ENCODE measurements at places on chromosomes 7 and 10.

- no peak for DNase-seq
These were observed 7.7 kb downstream of the DPCD start for GRCh38 chr10:101595591-101596433.

- no peak for DNase-seq
These were observed 36.4 kb downstream of the CNPY1 start for GRCh38 chr7:155509725-155510551.

DNA sequence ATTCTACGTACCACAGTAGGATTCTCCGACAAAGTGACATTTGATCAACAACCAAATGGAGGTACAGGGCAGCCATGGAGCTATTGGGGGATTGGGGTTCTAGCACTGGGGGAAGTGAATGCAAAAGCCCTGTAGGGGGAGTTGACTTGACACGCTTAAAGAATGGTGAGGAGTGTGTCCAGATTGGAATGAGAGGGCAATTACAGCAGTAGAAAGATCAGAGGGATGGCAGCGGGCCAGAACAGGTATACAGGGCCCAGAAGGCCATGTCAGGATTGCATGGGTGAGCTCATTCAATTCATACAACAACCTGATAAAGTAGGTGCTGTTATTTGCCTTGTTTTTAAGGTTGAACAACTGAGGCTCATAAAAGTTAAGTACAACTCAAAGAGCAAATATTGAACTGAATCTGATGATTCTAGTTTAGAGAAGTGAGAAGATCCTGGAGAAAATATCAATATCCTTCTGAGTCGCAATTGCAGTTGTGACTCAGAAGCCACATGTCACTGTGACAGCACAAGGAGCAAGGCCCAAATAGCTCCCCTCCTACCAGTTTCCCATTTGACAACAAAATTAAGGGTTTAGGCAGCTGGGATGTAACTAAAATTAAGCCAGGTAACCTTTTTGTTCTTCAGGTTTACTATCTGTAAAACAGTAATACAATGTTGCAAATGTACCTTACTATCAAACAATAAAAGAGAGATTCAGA lies 28.0 kb upstream of the CTTNBP2 start:
- no peak for DNase-seq

DNA sequence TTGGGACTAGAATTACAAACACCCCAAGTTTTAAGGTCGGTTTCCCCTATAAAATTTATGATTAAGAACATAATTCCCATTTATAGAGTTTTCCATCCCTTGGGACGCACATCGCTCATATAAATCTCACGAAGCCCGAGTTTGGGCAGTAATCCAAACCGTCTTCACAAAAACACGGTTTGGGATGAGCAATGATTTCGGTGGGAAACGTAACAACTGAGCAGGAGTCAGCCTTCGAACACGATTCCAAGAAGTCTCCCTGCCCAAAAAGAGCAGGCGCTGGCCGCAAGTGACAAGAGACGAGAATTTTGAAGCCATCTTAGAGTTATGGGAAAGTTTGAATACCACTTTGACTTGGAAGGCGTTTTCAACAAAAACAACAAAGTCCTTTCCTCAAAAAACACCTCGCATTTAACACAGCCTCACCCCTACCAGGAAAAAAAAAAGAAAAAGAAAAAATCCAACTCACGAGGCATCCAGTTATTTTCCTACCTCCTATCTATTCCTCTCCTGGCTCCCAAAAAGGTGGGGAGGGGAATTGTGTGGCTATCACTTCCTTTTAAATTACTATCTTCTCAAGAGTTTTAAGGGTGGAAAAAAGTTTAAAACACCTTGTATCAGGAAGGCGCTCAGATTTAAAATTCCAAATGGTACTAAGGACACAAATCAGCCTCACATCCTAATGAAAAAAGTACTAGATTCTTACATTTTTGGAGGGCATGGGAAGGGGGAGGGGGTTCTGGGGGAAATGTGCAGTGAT lies 1.6 kb downstream of the SEPHS1 start:
- DNase-seq = no peak

DNA sequence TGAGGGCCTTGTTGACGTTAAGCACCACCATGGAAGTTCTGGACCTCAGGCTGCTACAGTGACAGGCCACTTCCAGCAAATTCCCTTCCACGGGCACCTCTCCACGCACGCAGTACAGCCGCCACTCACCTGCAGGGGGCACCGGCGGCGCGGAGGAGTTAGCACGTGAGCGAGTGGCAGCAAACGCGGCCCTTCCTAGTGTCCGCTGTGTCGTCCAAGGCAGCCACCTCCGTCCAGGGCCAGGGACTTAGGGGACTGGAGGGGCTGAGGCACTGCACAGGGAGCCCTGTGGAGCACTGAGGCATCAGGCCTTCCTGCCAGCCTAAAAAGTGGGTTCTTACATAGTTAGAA lies 164.4 kb downstream of the SVIL start:
- DNase-seq = no peak

GRCh38 chr10:132464256-132465192 lies 67.5 kb downstream of the PWWP2B start:
- no peak for DNase-seq

- DNase-seq = no peak
These were observed 30.9 kb downstream of the MRPS33 start for GRCh38 chr7:140983802-140984201.

DNA sequence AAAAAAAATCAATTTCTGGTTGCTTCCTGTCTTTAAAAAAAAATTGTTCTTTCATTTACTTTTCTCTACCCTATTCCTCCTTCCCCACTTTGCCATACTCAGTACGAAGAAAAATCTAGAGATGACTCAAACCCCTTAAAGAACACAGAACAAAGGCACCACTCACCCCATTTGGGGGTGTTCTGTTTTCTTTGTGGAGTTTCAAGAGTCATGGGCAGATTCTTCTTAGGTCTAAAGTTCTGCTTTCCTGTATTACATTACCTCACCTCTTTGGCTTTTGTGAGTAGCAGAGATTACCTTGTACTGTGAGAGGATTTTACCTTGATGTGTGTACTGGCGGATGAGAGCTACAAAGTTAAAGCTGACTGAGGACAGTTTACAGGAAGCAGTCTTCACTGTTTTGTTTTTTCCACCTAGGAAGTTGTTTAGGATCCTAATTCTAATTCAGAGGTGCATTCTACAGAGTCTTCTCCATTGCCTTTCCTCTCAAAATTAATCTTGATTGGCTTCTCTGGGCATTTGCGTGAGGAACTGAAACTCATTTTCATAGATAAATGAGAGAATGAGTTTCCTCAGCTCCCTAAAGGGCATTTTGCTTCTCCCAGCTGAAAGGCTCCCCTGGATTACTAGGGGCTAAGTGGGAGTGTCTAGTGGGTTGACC lies 20.7 kb downstream of the AVL9 start:
- no peak for DNase-seq

DNA sequence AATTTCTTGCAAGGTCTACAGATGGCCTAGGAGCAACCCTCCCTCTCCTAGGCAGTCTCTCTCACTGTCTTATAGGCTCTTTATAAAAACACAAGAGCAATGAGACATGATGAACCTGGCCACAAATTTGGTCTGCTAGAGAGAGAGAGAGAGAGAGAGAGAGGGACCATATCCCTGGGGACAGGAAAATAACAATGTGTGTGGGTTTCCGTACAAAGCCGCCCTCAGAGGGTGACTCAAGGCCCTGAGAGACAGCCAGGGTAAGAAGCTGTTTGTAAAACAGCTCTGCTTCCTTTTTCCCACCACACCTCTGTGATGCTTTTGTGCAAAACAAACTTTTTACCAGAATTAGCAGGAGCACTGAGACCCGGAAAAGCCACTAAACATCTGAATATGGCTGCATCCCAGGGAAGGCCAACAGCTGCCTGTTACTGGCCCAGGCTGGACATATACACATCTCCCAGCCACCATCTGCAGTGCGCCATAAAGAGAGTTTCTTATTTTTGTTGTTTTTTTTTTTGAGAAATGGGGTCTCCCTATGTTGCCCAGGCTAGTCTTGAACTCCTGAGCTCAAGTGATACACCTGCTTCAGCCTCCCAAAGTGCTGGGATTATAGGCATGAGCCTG lies 18.4 kb downstream of the GIMAP5 start:
- peak; percentile 75 for DNase-seq

DNA sequence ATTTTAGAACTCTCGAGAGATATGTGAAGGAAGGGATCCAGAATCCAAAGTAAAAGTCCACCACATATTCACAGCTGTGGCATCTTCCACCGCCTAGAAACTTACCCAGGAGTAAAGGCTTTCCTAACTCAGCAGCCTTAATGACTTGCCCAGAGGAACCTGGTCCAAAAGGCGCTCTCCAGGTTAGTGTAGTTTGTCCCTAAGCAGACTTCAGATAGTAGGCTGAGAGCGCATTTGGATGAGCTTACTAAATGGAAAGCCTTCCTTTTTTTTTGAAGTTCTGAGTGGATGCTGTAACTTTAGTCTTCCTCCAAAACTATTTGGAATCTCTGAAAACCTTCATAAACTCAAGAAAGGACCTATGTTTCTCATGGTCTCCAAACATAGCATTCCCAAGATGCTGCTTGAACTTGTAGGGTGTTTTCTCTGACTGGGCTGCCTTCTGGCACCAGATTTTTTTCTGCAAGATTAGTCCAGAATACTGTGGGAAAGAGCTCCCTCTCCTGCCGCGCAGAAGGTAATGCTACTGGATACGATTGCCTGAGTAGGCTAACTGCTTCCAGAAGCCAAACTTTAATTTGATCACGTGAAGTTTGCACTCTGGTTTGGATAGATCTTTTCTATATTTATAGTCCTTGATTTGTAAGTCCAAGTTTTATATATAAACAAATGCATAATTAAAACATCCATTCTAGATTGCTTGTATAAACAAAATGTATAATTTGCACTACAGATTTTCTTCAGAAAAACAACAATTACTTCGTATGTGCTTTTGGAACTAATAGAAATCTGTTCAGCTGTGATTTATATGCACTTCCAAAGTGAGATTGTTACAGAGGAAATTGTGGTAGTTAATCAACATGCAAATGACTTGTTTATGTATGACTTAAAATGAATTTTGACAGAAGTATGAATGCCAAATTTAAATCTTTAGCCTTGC lies 19.6 kb upstream of the GPR37 start:
- DNase-seq = no peak

GRCh38 chr7:135692055-135692454 lies 29.7 kb downstream of the STMP1 start:
- DNase-seq = no peak

- no peak for DNase-seq
These were observed 4.2 kb downstream of the VSTM2A start for GRCh38 chr7:54546081-54546985.

DNA sequence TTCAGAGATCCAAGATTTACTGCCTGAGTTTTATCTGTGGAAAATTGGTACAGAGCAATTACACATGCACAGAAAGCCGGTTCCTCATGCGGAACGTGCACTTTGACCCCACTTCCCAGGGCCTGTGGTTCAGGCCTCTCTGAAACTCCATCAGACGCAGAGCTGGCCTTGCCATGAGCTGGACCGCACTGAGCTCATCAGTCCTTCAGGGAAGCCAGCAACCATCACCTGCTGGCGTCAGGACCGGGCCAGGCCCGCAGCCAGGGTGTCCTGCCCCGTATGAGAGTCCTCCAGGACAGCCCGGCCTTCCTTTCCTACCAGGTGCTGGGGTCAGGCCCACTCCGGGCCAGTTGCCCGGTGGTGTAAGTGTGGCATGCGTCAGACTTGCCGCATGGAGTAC lies 446.5 kb upstream of the FOXK1 start:
- DNase-seq = no peak

- no peak for DNase-seq
These were observed 11.4 kb upstream of the KPNA7 start for GRCh38 chr7:99219185-99219767.

- DNase-seq = no peak
These were observed 246.6 kb downstream of the XPNPEP1 start for GRCh38 chr10:109676703-109677102.

DNA sequence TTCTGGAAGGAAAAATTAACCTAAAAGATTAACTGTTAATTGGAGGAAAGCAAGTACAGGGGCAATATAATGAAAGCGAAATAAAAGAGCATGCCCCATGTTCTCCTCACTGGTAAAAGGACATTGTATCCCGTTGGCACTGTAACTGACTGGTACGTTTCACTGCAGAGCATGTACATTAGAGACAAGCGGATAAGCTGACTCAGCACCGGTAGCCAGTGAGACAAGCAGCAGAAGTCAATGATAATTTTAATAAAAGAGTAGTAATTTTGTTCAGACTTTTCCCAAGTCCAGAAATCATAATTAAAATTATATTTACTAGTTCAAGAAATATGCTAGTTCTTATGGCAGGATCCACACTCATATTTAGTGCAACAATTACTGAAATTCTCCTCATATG lies 161.5 kb upstream of the VWC2 start:
- no peak for DNase-seq

DNA sequence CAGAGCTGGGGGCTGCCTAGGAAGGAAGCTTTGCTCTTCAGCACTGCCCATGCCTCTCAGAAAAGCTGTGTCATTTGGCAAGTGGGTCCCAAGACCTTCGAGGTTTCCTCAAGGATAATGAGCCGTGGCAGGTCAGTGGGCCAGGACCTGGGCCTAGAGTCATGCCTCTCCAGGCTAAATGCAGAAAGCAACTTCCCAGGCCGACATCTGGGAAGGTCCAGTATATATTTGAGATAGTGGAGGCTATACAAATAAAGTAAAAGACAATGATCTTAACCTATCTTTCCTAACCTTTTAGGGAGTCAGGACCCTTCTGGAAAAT lies 2.4 kb upstream of the HOXA10 start:
- no peak for DNase-seq

- DNase-seq = peak; percentile 29
These were observed 1.3 kb downstream of the LDB1 start for GRCh38 chr10:102118867-102119266.

DNA sequence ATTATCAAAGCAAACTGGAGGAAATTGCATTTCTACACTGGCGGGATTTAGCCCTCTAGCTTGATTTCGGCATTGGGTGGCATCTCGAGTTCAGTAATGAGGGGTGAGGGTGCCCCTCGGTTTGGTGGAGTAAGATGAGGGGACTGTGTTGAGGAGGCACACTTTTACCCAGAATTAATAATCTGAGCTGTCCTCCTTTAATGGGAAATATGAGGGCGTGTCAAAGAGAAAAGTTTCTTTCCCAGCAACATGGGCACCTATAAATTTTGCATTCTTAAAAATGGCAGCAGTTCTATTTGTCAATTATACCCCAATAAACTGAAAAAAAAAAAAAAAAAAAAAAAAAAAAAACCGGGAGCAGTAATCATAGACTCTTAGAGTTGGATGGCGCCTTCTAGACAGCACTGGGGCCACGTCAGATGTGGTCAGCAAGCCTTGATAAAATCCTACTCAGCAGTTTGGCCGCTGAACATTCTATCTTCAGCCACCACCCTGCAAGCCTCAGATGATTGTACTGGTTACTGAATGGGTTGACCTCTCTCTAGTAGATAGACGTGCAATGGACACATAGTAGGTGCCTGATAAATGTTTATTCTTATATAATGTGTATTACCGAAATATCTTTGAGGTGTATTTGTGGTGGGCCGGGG lies 931 bp downstream of the PAPSS2 start:
- DNase-seq = no peak

DNA sequence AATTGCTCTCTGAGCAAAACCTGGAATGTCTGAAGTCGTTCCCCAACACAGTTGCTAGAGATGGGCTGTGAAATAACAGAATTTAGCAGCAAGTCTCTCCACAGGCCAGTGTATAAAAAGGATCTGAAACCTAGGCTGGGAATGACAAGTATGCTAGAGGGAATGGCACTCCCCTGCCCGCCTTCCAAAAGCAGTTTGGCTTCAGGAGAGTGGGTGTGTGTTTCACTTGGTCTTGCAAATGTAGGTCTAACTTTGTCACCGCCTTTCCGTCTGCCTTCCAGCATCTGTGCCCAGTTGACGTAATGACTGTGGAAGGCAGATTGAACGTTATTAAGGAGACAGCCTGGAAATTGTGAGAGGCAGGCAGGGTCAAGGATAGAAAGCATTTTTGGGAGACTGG lies 18.0 kb upstream of the MTURN start:
- DNase-seq = no peak

- no peak for DNase-seq
These were observed 30.4 kb downstream of the SUV39H2 start for GRCh38 chr10:14909101-14909500.

All from CD4-positive, alpha-beta T cell treated with Interferon gamma for 1 hour (primary cell).